Skeletal muscle tissue (tissue), 5 donors: ENCODE measurements at places on chromosomes 2 and 18. TPM values are rescaled to one million over a fixed set of nuclear protein-coding genes. Genes with fewer than 3 reads are reported as not detected.

The LINC00305 gene
- not detected for total RNA-seq

The NMUR1 gene
- total RNA-seq: 0.52 TPM

The ACVR1 gene
- total RNA-seq: 18.8 TPM

The DPP10 gene
- 1.0 TPM for total RNA-seq

The IL36RN gene
- not detected for total RNA-seq

The GAL3ST2 gene
- total RNA-seq: not detected

The DNAJC27 gene
- 8.4 TPM for total RNA-seq

The PLEKHM3 gene
- 20.9 TPM for total RNA-seq

The MPV17 gene
- total RNA-seq: 23.0 TPM

The GPR45 gene
- not detected for total RNA-seq

The EML6 gene
- 10.4 TPM for total RNA-seq

The ALKAL2 gene
- not detected for total RNA-seq

The NOSTRIN gene
- 8.4 TPM for total RNA-seq

The POTEJ gene
- not detected for total RNA-seq

The PLCL1 gene
- 12.5 TPM for total RNA-seq

The MYCN gene
- total RNA-seq: 7.3 TPM

The UGT1A5 gene
- not detected for total RNA-seq

The DTNA gene
- 94.5 TPM for total RNA-seq

The STPG4 gene
- not detected for total RNA-seq

The BOLL gene
- total RNA-seq: 2.6 TPM

The TACR1 gene
- total RNA-seq: under 0.01 TPM

The CNRIP1 gene
- total RNA-seq: 17.7 TPM

The FIGN gene
- total RNA-seq: 1.0 TPM

The ERFE gene
- 4.2 TPM for total RNA-seq

The CD207 gene
- under 0.01 TPM for total RNA-seq

The IL36A gene
- total RNA-seq: not detected

The STARD6 gene
- not detected for total RNA-seq
